ENCODE measurements at places on chromosomes 7 and 10. TPM values are rescaled to one million over a fixed set of nuclear protein-coding genes. Genes with fewer than 3 reads are reported as not detected.

ZMIZ1 gene
- 84.7 TPM for total RNA-seq

PNLIPRP1 gene
- not detected for total RNA-seq

IQUB gene
- total RNA-seq: 0.75 TPM

FGFR2 gene
- total RNA-seq: 58.7 TPM

KLF14 gene
- not detected for total RNA-seq

TCF7L2 gene
- 47.4 TPM for total RNA-seq

DNA sequence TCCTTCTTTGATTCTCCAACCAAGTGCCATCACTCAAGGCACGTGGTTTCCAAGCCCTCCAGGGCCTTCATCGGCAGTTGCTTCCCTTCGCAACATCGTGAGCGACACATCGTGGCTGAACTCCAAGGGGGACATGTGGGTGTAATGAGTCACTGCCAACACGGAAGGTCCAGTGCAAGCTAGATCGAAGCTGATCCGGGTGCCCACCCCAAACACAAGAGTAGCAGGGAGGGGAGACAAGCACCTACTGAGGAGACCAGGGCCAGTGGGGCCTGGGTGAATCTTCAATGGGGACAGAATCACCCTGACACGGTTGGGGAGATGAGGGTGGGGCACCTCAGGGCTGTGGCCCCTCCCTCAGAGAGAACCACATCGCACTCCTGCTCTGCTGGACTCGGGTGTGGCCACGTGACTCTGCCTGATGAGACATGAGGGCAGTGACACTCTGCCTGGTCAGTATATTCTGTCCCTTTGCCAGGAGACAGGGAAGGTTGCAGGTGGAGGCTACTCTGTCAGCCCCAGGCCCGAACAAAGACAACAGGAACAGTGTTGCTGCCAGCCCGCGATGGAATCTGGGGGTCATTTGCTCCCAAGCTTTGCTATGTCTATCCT is 36.8 kb upstream of the HSPA12A start:
- no peaks in the 10 kb centered on the region for H3K4me1 ChIP-seq
- DNase-seq: no peak
- H3K36me3 ChIP-seq: no peaks in the 10 kb centered on the region

DNA sequence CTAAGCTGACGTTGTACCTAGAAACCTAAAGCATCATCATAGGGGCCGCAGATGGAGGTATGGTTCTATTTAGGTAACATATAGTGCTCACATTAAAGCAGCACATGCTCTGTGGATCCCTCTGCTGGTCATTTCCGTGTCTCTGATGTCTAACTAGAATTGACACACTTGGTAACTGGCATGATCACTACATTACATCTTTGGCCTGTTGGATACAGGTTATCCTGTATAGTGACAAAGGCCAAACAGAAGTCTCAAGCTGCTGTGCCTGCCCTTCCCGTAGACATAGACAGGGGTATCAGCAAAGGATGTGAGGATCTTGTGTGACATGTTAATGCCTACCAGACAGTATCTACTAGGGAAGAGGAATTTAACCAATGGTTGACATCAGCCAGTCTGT is 51.2 kb downstream of the KIF5B start:
- H3K36me3 ChIP-seq: peaks cover 24% of the 10 kb centered on the region
- H3K27ac ChIP-seq: no peak overlapping the region
- no peak for DNase-seq
- no peaks in the 10 kb centered on the region for H3K27me3 ChIP-seq
- H3K4me1 ChIP-seq: no peaks in the 10 kb centered on the region

GRCh38 chr7:83173664-83174063 is 11.0 kb upstream of the PCLO start:
- no peaks in the 10 kb centered on the region for H3K4me1 ChIP-seq
- no peaks in the 10 kb centered on the region for H3K36me3 ChIP-seq
- no peak for DNase-seq
- no peak overlapping the region for H3K4me3 ChIP-seq

GRCh38 chr10:3976718-3977117 is 191.7 kb upstream of the KLF6 start:
- no peaks in the 10 kb centered on the region for H3K4me1 ChIP-seq
- H3K36me3 ChIP-seq: no peaks in the 10 kb centered on the region
- H3K27me3 ChIP-seq: no peaks in the 10 kb centered on the region

DNA sequence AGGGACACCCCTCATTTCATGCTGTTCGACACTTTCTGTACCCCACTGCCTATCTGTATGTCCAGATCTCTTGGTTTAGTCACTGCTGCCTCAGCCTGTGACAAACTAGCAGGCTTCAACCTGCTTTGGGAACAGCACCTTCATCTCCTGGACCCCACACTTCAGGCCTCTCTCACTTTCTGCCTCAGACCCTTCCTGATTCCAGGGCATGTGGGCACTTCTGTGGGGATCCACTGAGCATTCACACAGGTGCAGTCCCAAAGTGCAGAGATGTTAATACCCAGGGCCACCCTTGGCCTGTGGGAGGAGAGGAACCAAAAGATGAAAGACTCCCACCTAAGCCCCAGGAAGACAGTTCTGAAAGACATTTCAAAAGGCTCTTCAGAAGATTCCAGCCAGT is 29.4 kb upstream of the C10orf71 start:
- H3K4me3 ChIP-seq: no peak overlapping the region
- no peaks in the 10 kb centered on the region for H3K27me3 ChIP-seq
- no peaks in the 10 kb centered on the region for H3K36me3 ChIP-seq
- H3K27ac ChIP-seq: no peak overlapping the region
- peaks cover 12% of the 10 kb centered on the region for H3K4me1 ChIP-seq

- no peaks in the 10 kb centered on the region for H3K4me1 ChIP-seq
- DNase-seq: no peak
- H3K27ac ChIP-seq: no peak overlapping the region
- no peaks in the 10 kb centered on the region for H3K36me3 ChIP-seq
- no peaks in the 10 kb centered on the region for H3K27me3 ChIP-seq
- H3K4me3 ChIP-seq: no peak overlapping the region
Measured at GRCh38 chr7:33459340-33459751, 330.0 kb downstream of the BBS9 start.

DNA sequence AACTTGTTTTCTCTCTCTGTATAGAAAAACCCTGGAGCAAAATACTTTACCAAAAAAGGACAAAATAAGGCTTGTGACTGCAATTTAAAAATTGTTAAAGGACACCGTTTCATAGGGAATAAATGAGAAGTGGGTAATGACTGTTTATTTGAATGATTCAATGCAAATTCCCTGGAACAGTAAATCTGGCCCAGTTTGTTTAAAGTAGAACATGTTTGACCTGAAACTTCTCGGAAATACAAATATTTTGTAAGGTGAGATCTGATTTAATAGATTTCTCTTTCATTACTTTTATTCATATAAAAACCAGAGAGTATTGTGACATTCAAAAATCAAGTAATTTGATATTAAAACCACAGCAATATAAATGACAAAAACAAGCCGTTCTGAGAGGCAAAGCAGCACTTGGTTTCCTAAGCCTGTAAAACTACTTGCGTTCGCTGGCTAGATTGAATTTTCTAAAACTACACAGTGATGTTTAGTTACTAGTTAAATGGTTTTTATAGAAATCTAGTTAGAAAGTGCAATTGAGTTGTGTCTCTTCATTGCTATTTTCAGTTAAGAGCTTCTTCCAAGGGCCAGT is 76.8 kb upstream of the PITRM1 start:
- DNase-seq: no peak
- H3K4me3 ChIP-seq: no peak overlapping the region
- peak overlapping the region; percentile 48 for H3K27ac ChIP-seq
- H3K36me3 ChIP-seq: no peaks in the 10 kb centered on the region
- H3K4me1 ChIP-seq: peaks cover 6% of the 10 kb centered on the region
- H3K27me3 ChIP-seq: no peaks in the 10 kb centered on the region

- H3K36me3 ChIP-seq: no peaks in the 10 kb centered on the region
- no peaks in the 10 kb centered on the region for H3K27me3 ChIP-seq
- H3K4me1 ChIP-seq: no peaks in the 10 kb centered on the region
- H3K27ac ChIP-seq: no peak overlapping the region
- H3K4me3 ChIP-seq: no peak overlapping the region
- DNase-seq: no peak
Measured at GRCh38 chr10:116120688-116121455, 152.1 kb downstream of the GFRA1 start.

DNA sequence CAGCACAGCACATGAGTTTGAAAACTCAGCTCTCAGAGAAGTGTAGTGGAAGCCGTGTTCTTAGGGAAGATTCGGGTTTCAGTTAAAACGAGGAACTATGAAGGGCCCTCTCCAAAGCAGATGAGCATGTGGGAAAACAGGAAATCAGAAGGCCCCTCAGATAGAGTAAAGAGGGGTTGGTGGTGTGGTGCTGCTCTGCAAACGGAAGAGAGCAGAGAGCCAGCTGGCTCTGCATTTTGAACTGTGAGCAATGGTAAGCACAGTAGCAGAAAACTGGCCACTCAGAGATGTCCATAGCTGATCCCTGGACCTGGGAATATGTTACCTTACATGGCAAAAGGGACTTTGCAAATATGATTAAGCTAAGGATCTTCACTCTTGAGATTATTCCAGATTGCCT is 27.9 kb upstream of the CUL1 start:
- no peak for DNase-seq
- H3K4me3 ChIP-seq: no peak overlapping the region
- no peaks in the 10 kb centered on the region for H3K27me3 ChIP-seq
- no peaks in the 10 kb centered on the region for H3K36me3 ChIP-seq

DNA sequence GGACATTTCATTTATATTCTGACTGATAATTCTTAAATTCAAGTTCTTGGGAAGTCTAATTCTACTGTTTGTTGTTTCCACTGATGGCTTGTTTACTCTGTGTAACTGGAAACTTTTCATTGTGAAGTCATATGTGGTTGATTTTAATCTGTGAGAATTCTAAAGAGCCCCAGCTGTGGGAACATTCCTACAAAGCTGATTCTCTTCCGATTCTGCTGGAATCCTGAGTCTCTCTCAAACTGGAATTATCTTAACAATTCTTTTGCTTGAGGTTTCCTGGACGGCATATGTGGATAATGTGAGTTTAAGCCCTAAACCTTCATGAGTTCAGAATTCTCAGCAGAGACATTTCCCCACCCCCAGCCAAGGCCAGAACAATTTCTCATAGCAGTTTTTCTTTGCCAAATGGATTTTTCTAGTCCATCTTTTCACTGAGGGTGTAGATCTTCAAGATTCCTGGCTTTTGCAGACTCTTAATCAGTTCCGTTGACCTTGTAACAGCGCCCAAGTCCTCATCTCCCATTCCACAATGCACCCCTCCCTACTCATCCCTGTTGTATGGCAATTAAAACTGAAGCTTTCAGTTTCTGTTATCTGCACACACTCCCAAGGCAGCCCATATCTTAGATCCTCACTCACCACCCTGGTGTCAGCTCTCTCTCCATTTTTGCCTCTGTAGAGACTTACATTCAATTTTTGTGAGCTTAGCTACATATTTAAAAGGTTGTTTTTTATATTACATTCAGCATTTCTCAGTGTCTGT is 37.6 kb downstream of the GRM8 start:
- no peak overlapping the region for H3K4me3 ChIP-seq
- no peaks in the 10 kb centered on the region for H3K27me3 ChIP-seq
- no peak for DNase-seq
- H3K4me1 ChIP-seq: no peaks in the 10 kb centered on the region
- H3K36me3 ChIP-seq: no peaks in the 10 kb centered on the region
- H3K27ac ChIP-seq: no peak overlapping the region

DNA sequence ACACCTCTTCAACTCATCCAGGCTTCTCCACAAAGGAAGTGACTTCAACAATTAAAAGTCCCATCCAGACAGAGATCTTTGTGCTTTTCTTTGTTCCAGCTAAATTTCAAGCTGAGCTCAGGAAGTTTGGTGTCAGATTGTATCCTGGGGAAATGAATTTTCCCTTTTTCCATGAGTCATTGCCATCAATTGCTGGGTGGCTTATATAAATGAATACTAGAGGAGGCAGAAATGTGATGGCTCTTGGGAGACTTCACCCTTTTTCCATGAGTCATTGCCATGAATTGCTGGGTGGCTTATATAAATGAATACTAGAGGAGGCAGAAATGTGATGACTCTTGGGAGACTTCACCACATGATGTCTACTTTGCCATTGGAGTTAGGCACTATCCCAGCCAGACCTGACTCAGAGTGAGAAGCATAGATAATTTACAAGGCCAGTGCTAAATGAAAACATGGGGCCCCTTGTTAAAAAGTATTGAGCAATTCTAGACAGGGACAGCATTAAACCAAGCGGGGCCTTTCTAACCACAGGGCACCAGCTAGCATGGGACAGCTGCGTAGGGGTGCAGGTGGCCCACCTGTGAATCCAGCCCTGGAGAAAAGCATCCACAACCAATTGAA is 339.2 kb upstream of the PODXL start:
- H3K4me1 ChIP-seq: no peaks in the 10 kb centered on the region
- no peak overlapping the region for H3K27ac ChIP-seq
- H3K27me3 ChIP-seq: no peaks in the 10 kb centered on the region
- H3K4me3 ChIP-seq: no peak overlapping the region

GRCh38 chr10:112565434-112566053 is 118.5 kb downstream of the VTI1A start:
- no peak for DNase-seq
- H3K27ac ChIP-seq: no peak overlapping the region
- no peaks in the 10 kb centered on the region for H3K36me3 ChIP-seq
- no peaks in the 10 kb centered on the region for H3K27me3 ChIP-seq

GRCh38 chr7:21352540-21353387 is 75.1 kb upstream of the SP4 start:
- H3K36me3 ChIP-seq: no peaks in the 10 kb centered on the region
- no peak for DNase-seq
- H3K27ac ChIP-seq: peak overlapping the region; percentile 60
- H3K4me1 ChIP-seq: peaks cover 12% of the 10 kb centered on the region
- no peak overlapping the region for H3K4me3 ChIP-seq

- H3K4me1 ChIP-seq: peaks cover 43% of the 10 kb centered on the region
- peak overlapping the region; percentile 18 for H3K4me3 ChIP-seq
- peak overlapping the region; percentile 89 for H3K27ac ChIP-seq
- H3K36me3 ChIP-seq: no peaks in the 10 kb centered on the region
- no peak for DNase-seq
- H3K27me3 ChIP-seq: no peaks in the 10 kb centered on the region
Measured at GRCh38 chr7:95609277-95609971, 13.1 kb upstream of the PDK4 start.

GRCh38 chr7:45985902-45986301 is 64.8 kb upstream of the IGFBP3 start:
- H3K4me1 ChIP-seq: no peaks in the 10 kb centered on the region
- H3K36me3 ChIP-seq: no peaks in the 10 kb centered on the region
- H3K27me3 ChIP-seq: no peaks in the 10 kb centered on the region
- no peak overlapping the region for H3K27ac ChIP-seq
- DNase-seq: no peak
- H3K4me3 ChIP-seq: no peak overlapping the region

- H3K4me1 ChIP-seq: no peaks in the 10 kb centered on the region
- no peak overlapping the region for H3K27ac ChIP-seq
- no peaks in the 10 kb centered on the region for H3K36me3 ChIP-seq
- no peak overlapping the region for H3K4me3 ChIP-seq
- H3K27me3 ChIP-seq: no peaks in the 10 kb centered on the region
Measured at GRCh38 chr7:125670926-125671572, 741.4 kb upstream of the POT1 start.

Data from upper lobe of right lung (tissue), 1 donor.